ENCODE measurements at places on chromosomes 1 and 21. TPM values are rescaled to one million over a fixed set of nuclear protein-coding genes. Genes with fewer than 3 reads are reported as not detected.

Gene CELA3A
- total RNA-seq, result 5.9 TPM

Gene FCRL4
- not detected for total RNA-seq

Gene CENPF
- 156 TPM for total RNA-seq

Gene CATSPERE
- 0.31 TPM for total RNA-seq

Gene HRNR
- total RNA-seq, result not detected

Gene FAM78B
- total RNA-seq, result 0.41 TPM

DNA sequence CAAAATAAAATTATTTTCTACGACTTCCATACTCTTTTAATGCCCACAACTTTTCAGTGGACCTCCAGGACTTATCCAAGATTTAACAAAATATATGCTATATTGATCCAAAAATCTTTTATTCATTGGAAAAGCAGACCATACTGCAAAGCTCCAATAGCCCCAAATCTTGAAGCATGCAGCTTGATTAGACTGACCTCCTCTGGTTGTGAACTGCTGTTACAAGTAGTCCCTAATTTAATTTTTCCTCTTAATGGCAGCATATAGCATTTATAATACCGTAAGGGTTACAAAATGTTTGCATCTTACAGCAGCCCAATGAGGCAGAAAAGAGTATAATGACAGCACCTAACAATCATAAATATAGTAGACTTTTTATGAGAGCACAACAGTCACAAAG, 49.8 kb downstream of the TPR start:
- H3K27ac ChIP-seq, result no peak overlapping the region
- H3K4me1 ChIP-seq, result no peaks in the 10 kb centered on the region
- DNase-seq, result no peak
- H3K27me3 ChIP-seq, result no peaks in the 10 kb centered on the region
- no peak overlapping the region for H3K4me3 ChIP-seq
- peaks cover 77% of the 10 kb centered on the region for H3K36me3 ChIP-seq

- H3K36me3 ChIP-seq, result no peaks in the 10 kb centered on the region
- no peaks in the 10 kb centered on the region for H3K4me1 ChIP-seq
- peaks cover 34% of the 10 kb centered on the region for H3K27me3 ChIP-seq
- no peak for DNase-seq
- H3K27ac ChIP-seq, result no peak overlapping the region
- H3K4me3 ChIP-seq, result no peak overlapping the region
These were observed 215.3 kb upstream of the NFIA start for GRCh38 chr1:60866917-60867531.

- H3K36me3 ChIP-seq, result no peaks in the 10 kb centered on the region
- no peak overlapping the region for H3K4me3 ChIP-seq
- H3K27ac ChIP-seq, result no peak overlapping the region
- no peak for DNase-seq
These were observed 184.5 kb downstream of the KAZN start for GRCh38 chr1:14782741-14783591.

GRCh38 chr21:8991088-8991907, 1530.1 kb upstream of the TPTE start:
- no peak overlapping the region for H3K27ac ChIP-seq
- peak; percentile 61 for DNase-seq
- H3K27me3 ChIP-seq, result no peaks in the 10 kb centered on the region
- no peaks in the 10 kb centered on the region for H3K36me3 ChIP-seq
- no peak overlapping the region for H3K4me3 ChIP-seq

DNA sequence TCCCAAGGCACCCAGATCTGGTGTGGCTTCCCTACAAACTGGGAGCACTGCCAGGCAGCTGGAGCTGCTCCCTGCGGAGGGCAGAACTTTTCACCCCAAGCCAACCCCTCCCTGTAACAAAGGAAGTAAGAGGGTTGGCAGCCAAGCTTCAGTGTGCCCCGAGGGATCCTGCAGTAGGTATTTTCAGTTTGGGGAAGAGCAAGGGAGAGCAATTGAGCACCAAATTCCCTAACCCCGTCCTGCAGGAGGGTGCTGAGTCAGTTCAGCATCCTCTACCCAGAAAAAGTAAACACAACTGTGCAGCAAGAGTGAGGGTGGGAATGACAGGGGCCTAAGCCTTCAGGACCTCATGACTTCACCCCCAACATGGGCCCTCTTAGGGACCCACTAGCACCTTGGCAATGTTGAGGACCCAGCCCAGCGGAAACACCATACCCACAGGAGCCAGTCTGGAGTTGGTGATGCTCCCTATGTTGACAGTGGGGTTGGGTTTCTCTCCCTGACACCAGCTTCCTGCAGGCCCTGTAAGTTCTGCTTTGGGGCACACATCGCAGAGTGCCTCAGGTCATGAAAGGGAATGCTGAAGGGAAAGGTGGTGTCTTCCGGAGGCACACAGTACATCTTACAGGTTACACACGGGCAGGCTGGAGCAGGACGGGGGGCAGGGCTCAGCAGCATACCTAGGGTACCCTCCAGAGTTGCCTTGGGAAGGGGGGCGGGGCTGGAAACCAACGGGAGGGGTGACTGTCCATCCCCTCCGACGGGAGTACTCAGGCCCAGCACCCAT, 14.8 kb downstream of the SH3BP5L start:
- no peaks in the 10 kb centered on the region for H3K4me1 ChIP-seq
- no peak overlapping the region for H3K27ac ChIP-seq
- H3K27me3 ChIP-seq, result no peaks in the 10 kb centered on the region
- 0 out of 2 replicates have a peak, but pooled peaks cover 3% of the 10 kb centered on the region for H3K36me3 ChIP-seq
- DNase-seq, result no peak
- no peak overlapping the region for H3K4me3 ChIP-seq

DNA sequence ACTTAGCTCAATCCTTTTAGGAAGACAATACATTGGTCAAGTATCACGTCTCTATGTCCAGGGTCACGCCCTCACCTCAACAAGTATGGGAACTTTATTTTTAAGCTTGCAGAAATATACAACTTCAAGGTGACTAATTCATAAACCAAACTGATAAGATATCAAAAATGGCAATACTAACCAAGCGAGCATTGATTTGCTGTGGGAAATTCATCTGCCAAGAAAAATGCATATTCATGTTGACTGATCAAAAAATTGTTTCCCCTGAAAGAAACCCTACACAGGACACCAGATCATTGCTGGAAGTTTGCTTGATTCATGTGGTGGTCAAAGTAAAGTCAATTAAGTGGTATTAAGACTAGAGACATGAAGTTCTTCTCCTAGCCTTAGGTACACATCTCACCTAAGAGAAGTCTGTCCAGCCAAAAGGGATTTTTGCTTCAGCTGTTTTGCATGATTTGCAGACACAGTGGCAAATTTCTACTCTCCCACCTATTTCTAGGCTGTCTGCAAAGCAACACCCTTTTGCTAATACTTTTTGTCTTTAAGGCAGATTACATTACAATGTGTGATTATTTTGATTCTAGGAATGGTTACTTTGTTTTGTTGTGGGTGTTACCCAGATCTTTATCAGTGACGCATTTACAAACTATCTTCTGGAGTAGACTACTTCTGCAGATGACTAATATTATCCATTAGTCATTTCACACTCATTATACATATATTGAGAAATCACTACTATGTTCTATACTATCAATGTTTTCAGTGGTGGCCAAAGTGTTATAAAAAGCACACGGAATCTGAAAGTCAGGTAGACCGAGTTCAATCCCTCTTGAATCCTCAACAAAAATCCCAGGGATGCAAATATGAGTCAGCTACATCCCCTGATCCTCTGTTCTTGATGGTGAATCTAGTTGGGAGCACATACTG, 12.4 kb downstream of the SAMSN1 start:
- no peak overlapping the region for H3K27ac ChIP-seq
- H3K27me3 ChIP-seq, result no peaks in the 10 kb centered on the region
- H3K4me1 ChIP-seq, result no peaks in the 10 kb centered on the region

GRCh38 chr1:71427066-71427465, 346.2 kb upstream of the ZRANB2 start:
- H3K4me1 ChIP-seq, result no peaks in the 10 kb centered on the region
- no peak overlapping the region for H3K27ac ChIP-seq
- no peak overlapping the region for H3K4me3 ChIP-seq
- no peaks in the 10 kb centered on the region for H3K36me3 ChIP-seq
- H3K27me3 ChIP-seq, result no peaks in the 10 kb centered on the region
- no peak for DNase-seq

- no peak overlapping the region for H3K4me3 ChIP-seq
- H3K27me3 ChIP-seq, result no peaks in the 10 kb centered on the region
- no peaks in the 10 kb centered on the region for H3K36me3 ChIP-seq
- H3K27ac ChIP-seq, result no peak overlapping the region
These were observed 118.7 kb upstream of the CD34 start for GRCh38 chr1:208029381-208030287.

- no peaks in the 10 kb centered on the region for H3K4me1 ChIP-seq
- H3K27ac ChIP-seq, result no peak overlapping the region
- DNase-seq, result no peak
- no peak overlapping the region for H3K4me3 ChIP-seq
These were observed 23.2 kb downstream of the CSTB start for GRCh38 chr21:43752758-43753438.

- no peaks in the 10 kb centered on the region for H3K4me1 ChIP-seq
- DNase-seq, result no peak
These were observed 192.7 kb upstream of the KIAA0040 start for GRCh38 chr1:175385316-175385715.

- H3K27ac ChIP-seq, result no peak overlapping the region
- no peaks in the 10 kb centered on the region for H3K4me1 ChIP-seq
- no peak overlapping the region for H3K4me3 ChIP-seq
- no peaks in the 10 kb centered on the region for H3K36me3 ChIP-seq
- H3K27me3 ChIP-seq, result no peaks in the 10 kb centered on the region
These were observed 357.0 kb downstream of the TTLL7 start for GRCh38 chr1:83641796-83642443.

DNA sequence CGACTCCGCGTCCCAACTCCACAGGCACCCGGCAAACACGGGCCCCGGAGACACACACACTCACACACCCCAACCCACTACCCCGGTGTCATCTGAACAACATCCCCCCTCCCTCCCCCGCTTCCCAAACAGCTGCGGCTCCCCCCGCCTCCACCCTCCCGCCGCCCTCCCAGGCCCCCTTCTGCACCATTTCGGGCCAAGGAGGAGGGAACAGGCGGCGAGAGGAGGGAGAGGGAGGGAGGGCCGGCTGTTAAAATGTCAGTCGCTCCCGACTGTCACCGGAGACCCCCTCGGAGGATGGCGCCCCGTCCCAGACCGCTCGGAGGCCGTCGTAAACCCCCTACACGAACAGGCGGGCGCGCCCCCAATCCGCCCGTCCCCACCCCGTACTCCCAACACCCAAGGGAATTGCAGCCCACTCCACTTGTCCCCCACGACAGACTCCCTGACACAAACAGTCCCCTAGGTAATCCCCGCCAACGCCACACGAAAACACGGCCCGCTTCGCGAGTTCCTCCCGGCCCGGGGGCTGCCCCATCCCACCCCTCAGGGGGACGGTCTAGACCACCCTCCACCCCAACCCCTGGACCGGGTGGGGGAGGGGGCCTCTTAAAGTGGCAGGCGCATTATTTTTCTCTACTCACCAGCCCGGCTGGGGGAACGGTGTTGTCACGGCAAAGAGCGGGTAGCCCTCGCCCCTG, 583 bp downstream of the MEF2D start:
- peak overlapping the region; percentile 69 for H3K4me3 ChIP-seq
- H3K4me1 ChIP-seq, result peaks cover 66% of the 10 kb centered on the region
- DNase-seq, result no peak

DNA sequence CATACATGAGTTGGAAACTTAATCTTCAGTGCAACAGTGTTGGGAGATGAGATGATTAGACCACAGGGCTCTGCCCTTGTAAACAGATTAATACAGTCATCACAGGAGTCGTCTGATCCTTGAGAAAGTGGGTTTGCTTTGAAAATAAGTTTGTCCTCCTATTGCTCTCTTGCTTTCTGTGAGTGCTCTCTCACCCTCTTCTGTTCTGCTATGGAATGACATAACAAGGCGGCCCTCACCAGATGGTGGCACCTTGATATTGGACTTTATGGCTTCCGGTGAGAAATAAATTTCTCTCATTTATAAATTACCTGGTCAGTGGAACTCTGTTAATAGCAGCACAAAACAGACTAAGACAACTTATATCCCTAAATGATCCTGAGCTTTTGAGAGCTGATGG, 353.6 kb downstream of the BRINP3 start:
- H3K4me1 ChIP-seq, result no peaks in the 10 kb centered on the region
- no peaks in the 10 kb centered on the region for H3K36me3 ChIP-seq
- H3K4me3 ChIP-seq, result no peak overlapping the region

- H3K27ac ChIP-seq, result no peak overlapping the region
- DNase-seq, result no peak
- H3K4me3 ChIP-seq, result no peak overlapping the region
These were observed 92.3 kb downstream of the TRIM11 start for GRCh38 chr1:228314315-228314657.

DNA sequence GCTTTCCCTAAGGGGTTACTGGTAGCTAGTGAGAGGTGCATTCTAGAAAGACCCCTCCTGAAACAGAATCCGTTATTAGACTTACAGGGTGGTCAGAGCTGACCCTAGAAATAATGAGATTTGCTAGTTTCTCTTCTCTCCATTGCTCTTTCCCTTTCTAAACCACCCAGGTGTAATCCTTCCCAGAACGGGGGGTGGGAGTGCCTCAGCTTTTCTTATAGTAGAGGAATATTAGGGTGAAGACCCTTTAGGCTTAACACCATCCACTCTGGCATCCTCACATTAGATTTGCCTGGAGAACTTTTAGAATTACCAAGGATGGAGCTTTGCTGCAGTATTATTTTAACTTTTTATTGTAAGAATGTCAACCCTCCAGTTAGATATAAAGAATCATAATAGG, 49.4 kb downstream of the CAPN9 start:
- H3K36me3 ChIP-seq, result no peaks in the 10 kb centered on the region
- no peak overlapping the region for H3K27ac ChIP-seq
- DNase-seq, result no peak
- no peak overlapping the region for H3K4me3 ChIP-seq
- H3K27me3 ChIP-seq, result no peaks in the 10 kb centered on the region

GRCh38 chr1:209689477-209689876, 14.3 kb downstream of the G0S2 start:
- H3K27me3 ChIP-seq, result no peaks in the 10 kb centered on the region
- no peak overlapping the region for H3K27ac ChIP-seq
- no peaks in the 10 kb centered on the region for H3K4me1 ChIP-seq
- no peaks in the 10 kb centered on the region for H3K36me3 ChIP-seq
- DNase-seq, result no peak

- DNase-seq, result no peak
- no peak overlapping the region for H3K4me3 ChIP-seq
- H3K4me1 ChIP-seq, result peaks cover 41% of the 10 kb centered on the region
- H3K27me3 ChIP-seq, result no peaks in the 10 kb centered on the region
These were observed 107.9 kb downstream of the SPSB1 start for GRCh38 chr1:9400425-9401079.

- H3K27ac ChIP-seq, result no peak overlapping the region
- peaks cover 11% of the 10 kb centered on the region for H3K27me3 ChIP-seq
- DNase-seq, result no peak
- no peaks in the 10 kb centered on the region for H3K36me3 ChIP-seq
- H3K4me3 ChIP-seq, result no peak overlapping the region
These were observed 1.3 kb upstream of the SLC6A17 start for GRCh38 chr1:110148961-110149360.

GRCh38 chr1:214476986-214477870, 74.2 kb downstream of the PTPN14 start:
- H3K4me1 ChIP-seq, result peaks cover 77% of the 10 kb centered on the region
- peak overlapping the region; percentile 89 for H3K27ac ChIP-seq
- DNase-seq, result no peak
- H3K36me3 ChIP-seq, result no peaks in the 10 kb centered on the region

GRCh38 chr1:50438945-50439344, 15.7 kb upstream of the DMRTA2 start:
- no peak for DNase-seq
- peaks cover 2% of the 10 kb centered on the region for H3K36me3 ChIP-seq
- H3K27ac ChIP-seq, result no peak overlapping the region
